ENCODE measurements at places on chromosomes 4 and X. TPM values are rescaled to one million over a fixed set of nuclear protein-coding genes. Genes with fewer than 3 reads are reported as not detected.

The SORCS2 gene
- total RNA-seq = 5.1 TPM

The PCDH18 gene
- not detected for total RNA-seq

The CXCL11 gene
- total RNA-seq = not detected

The HELT gene
- total RNA-seq = not detected

The RAB40A gene
- not detected for total RNA-seq

The CSAG3 gene
- not detected for total RNA-seq

The ARX gene
- 0.29 TPM for total RNA-seq

The OPN1LW gene
- not detected for total RNA-seq

The MUC7 gene
- not detected for total RNA-seq

The SRPK3 gene
- total RNA-seq = not detected

The TLR1 gene
- 0.67 TPM for total RNA-seq

The MSX1 gene
- 10.1 TPM for total RNA-seq

The ADAMTS3 gene
- 0.06 TPM for total RNA-seq

The ALAS2 gene
- total RNA-seq = not detected

The MAGEA8 gene
- total RNA-seq = not detected

The CHRDL1 gene
- not detected for total RNA-seq

The COX7B2 gene
- total RNA-seq = not detected

The DDX53 gene
- not detected for total RNA-seq

The PRR32 gene
- not detected for total RNA-seq

The CYTL1 gene
- total RNA-seq = not detected

The TAF7L gene
- total RNA-seq = not detected

Measured in A549 treated with RU486 at 1 μM for 4 hours (cell line).